ENCODE measurements at places on chromosomes 1 and 21.

- peak; percentile 49 for DNase-seq
Observed at GRCh38 chr1:64242895-64243756, 39.7 kb downstream of the UBE2U start.

DNA sequence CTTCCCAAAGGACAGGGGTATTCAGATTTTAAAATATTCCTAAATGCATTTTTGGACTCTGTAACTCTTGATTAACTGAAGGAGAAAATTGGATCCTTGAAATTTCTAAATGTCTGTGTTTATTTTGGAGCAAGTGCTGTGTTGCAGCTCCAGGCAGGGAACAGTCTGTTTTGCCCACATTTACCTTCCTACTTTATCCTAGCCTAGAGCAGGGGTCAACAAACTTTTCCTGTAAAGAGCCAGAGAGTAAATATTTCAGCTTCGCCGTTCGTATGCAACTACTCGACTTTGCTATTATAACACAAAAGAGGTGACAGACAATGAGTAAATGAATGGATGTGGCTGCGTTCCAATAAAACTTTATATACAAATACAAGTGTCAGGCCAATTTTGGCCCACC lies 402.2 kb downstream of the GPATCH2 start:
- DNase-seq, result no peak

DNA sequence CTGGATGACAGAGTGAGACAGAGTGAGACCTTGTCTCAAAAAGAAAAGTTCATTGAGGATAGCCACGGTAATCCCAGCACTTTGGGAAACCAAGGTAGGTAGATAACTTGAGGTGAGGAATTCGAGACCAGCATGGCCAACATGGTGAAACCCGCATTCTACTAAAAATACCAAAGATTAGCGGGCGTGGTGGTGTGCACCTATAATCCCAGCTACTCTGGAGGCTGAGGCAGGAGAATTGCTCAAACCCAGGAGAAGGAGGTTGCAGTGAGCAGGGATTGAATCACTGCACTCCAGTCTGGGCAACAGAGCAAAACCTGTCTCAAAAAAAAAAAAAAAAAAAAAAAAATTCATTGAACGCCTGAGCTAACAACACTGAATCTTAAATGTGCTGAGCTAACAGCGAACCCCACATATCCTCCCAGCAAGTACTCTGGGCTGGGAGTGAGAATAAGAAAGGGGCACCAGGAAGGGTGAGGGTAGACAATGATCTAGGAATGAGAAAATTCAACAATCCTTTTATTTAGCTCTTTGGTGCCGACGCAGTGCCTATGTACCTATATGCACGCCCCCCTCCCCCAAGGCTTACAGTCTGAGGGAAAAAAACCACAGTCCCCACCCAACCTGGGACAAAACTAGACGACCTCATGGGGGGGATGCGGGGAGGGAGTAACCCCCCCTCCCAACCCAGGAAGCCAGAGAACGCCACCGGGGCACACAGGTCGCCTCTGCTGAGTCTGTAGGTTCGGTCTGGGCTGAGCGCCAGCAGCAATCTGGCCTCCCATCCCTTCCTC lies 1.4 kb upstream of the CACNA1S start:
- no peak for DNase-seq

DNA sequence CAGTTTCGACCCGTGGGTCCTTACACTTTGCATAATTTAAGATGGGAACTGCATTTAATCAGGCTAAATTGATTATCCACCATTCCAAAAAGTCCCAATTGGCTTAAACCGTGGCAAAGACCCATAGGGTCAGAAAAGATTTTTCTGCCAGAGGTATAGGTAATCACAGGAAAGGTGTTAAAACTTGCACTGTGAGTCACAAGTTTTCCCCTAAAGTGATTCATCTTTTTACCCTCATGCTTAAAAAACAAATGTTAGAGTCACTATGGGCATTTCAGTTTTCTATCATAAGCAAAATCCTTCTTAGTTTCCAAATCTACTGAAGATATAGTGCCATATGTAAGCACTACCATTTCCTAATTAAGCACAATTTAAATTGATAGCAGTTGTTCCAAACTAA lies 1079.8 kb downstream of the ADGRL2 start:
- no peak for DNase-seq

GRCh38 chr1:156920233-156921052 lies at the start of gene LRRC71:
Gene LRRC71, plus strand, starts transcription at chr1:156920632. Its CDS starts 172 bp downstream, at chr1:156920804.
- peak; percentile 98 for DNase-seq

Measured in AG20443 (cell line).